ENCODE measurements at places on chromosomes 4 and X.
A peak's percentile ranks its signal among the peaks of the same experiment; 100 is the strongest.

- DNase-seq, result no peak
Measured at GRCh38 chrX:1466971-1467561, 14.4 kb upstream of the ASMTL start.

GRCh38 chr4:113610537-113610936 lies 151.0 kb downstream of the CAMK2D start:
- no peak for DNase-seq

- DNase-seq, result peak; percentile 14
Measured at GRCh38 chr4:84967243-84967690, 777 bp upstream of the WDFY3 start.

GRCh38 chr4:78780093-78780492 lies 3.9 kb downstream of the BMP2K start:
- no peak for DNase-seq

- DNase-seq, result no peak
Measured at GRCh38 chr4:88191404-88191803, 33.0 kb upstream of the ABCG2 start.

- no peak for DNase-seq
Measured at GRCh38 chrX:67734111-67734753, 190.4 kb downstream of the AR start.

- peak; percentile 58 for DNase-seq
Measured at GRCh38 chr4:22170353-22170752, 221.8 kb upstream of the KCNIP4 start.

GRCh38 chr4:127759228-127759820 lies 22.8 kb upstream of the HSPA4L start:
- DNase-seq, result no peak

DNA sequence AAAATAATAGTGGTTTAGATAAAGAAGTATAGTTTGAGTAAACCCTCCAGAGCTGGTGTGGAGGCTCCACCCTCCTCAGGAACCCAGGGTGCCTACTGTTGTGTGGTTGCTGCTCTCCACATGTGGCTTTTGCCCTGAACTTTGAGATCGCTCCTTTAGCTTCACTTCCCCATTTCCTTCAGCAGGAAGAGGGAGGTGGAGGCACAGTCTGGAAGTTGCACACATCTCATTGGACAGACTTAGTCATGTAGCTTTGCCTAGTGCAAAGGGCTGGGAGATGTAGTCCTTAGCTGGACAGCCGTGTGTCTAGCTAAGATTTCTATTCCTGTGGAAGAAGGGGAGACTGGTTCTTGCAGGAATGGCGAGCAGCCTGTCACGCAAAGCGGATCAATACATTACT lies 37.9 kb downstream of the RGS12 start:
- DNase-seq, result no peak
